Left renal pelvis (tissue), 4 donors: ENCODE measurements at places on chromosomes 5 and 9. TPM values are rescaled to one million over a fixed set of nuclear protein-coding genes. Genes with fewer than 3 reads are reported as not detected.

SOX30 gene
- 0.52 TPM for polyA plus RNA-seq

MUSK gene
- not detected for polyA plus RNA-seq

NOP16 gene
- polyA plus RNA-seq = 17.1 TPM

NUTM2G gene
- polyA plus RNA-seq = 0.72 TPM

ELP1 gene
- 41.1 TPM for polyA plus RNA-seq

PRR7 gene
- polyA plus RNA-seq = 0.76 TPM

ANKRD18B gene
- polyA plus RNA-seq = 2.4 TPM

AHRR gene
- polyA plus RNA-seq = 2.5 TPM

GABRA1 gene
- not detected for polyA plus RNA-seq

GRCh38 chr5:151055336-151055735 lies 25.5 kb downstream of the TNIP1 start:
- DNase-seq = no peak

GRCh38 chr9:16358751-16359150 lies 511.7 kb downstream of the BNC2 start:
- no peak for DNase-seq

DNA sequence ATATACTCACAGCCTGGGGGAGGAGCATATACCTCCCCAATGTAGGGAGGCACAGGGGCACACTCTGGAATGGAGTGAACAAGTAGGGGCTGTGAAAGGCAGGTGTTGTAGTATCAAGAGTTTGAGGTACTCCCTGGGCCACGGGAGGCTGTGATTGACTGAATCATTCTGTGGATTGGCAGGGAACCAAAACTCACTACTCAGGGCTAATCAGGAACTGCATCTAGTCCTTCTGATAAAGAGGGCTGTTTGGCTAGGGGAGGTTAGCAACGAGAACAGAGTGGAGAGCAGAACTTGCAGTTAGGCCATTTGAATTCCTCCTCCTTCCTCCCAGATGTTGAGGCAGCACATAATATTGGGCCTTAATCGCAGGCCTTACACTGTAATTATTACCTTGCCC lies 369.2 kb upstream of the MPDZ start:
- no peak for DNase-seq

- no peak for DNase-seq
Observed at GRCh38 chr9:94908583-94909249, 182.2 kb downstream of the AOPEP start.

DNA sequence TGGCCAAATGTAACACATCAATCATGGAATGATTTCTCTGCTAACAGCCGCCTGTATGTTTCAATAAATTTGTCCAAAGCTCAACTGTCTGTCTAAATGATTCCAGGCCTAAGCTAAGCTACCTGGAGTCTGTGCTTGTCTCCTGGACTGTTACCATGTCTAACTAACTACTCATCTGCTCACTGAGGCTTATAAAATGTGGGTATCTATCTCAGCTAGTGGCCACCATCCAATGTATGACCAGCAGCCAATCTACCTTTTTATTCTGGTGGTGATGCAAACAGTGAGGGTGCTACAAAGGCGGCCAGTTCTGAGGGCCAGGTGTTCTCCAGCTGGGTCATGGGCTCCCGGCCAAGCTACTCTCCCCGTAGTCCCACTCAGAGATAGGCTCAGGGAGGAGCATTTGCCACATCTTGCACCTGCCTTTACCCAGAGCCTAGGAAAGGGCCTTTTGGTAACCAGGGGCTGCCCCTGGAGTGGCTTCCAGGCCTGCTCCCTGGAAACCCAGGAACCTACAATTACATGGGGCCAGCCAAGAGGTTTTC lies 59.1 kb downstream of the PFDN1 start:
- no peak for DNase-seq

DNA sequence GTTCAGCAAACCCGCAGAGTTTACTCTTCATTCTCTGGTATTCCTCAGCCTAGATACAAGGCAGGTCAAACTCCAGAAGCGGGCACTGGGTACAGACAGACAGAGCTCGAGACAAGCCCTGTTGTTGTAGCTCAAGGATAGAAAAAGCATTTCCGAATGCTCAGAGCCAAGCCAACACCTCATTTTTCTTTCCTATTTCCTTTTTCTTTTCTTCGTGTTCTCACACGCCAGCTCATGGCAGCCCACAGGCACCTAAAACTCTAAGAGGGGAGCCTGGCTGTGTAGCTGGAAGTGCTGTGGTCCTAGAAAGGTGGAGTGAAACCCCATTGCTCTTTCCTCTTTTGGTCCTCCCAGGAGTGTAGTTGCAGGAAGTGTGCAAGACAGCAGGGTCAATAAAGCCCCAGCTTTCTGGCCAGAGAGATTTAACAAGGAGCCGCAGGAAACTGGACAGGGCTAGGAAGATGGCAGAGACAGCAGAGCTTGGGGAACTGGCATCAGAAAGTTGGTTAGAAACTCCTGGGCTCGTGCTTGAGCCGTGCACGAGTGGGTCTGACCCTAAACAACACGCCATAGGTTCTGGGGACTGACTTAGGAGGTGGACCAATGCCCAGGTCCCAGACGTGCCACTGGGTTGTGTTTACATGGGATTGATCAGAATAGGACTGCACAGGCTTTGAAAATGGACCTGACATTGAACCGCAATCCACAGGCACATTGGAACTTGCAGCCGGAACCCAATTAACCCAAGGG lies 41.6 kb downstream of the ADAMTS2 start:
- DNase-seq = no peak

GRCh38 chr5:83554133-83554532 lies 82.6 kb downstream of the VCAN start:
- no peak for DNase-seq

DNA sequence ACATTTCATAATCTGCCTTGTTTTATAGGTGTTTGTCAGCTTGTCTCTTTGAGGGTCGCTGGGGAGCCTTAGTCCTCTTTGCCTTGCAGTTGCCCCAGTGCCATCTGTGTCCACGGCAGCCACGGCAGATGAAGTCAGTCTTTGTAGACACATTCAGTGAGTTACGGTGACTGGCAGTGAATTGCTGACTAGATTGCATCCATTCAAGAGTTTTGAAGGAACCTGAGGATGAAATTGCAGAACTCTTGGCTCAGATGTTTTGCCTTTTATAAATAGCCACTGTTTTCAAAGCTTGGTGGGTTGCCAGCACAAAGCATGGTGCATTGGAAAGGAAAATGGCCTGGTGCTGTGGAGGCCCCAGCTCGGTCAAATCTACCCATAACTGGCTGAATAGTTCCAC lies 125.6 kb downstream of the TRIO start:
- no peak for DNase-seq

- DNase-seq = no peak
Observed at GRCh38 chr9:16516891-16517290, 353.6 kb downstream of the BNC2 start.

GRCh38 chr5:112087222-112087621 lies 330.2 kb upstream of the NREP start:
- no peak for DNase-seq

DNA sequence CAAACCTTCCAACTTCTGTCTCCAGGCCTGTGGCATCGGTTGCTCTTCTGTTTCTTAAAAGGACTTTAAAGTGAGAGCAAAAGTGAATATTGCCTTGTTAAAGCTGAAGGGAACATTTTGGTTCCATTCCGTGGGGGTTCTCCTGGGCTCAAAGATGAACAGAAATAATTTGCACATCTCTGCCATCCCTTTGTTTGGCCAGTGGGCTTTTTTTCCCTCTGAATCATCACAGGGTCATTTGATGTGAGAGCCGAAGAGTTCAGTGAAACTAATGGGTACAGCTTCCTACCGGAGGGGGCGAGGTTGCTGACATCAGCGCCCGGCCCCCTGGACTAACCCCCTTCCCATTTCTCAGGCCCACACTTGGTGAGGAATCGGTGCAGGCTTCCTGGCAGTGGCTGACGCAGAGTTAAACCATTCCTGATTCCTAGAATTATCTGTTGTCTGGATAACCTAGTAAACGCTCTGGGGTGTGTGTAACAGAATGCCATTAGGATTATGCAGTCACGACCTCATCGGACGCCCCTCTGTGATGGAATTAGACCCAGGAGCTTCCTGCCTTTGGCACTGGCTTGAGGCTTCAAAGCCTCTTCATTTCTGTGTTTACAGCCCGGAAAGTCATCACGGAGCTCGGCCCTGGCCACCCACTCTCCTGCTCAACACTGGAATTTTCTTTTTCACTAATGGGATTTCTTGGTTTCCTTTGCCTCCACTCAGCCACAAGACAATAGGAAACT lies 61.6 kb upstream of the RPL26L1 start:
- no peak for DNase-seq

- no peak for DNase-seq
Observed at GRCh38 chr5:131245312-131245711, 18.5 kb upstream of the CDC42SE2 start.

GRCh38 chr5:53322257-53322656 lies 158.2 kb upstream of the FST start:
- DNase-seq = no peak

DNA sequence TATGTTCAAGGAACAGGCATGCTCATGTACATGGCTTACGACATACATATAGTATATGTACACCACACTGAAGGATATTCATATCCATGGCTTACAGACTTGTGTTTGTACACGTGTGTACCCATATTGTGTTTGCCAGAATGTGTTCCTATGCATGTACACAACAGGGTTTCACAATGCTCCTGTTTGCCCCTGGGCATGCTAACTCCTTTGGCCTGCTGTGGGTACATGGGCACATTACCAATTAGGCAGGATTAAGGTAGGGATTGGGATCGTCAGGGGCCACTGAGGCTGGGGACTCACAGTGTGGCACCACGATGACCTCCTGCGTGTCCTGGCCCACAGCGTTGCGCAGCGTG lies 26.2 kb downstream of the PDGFRB start:
- DNase-seq = no peak

GRCh38 chr5:150302301-150303069 lies at the start of gene ARSI:
Gene ARSI, minus strand, starts transcription at chr5:150302905. Its CDS starts 532 bp downstream, at chr5:150302373.
- DNase-seq = no peak

DNA sequence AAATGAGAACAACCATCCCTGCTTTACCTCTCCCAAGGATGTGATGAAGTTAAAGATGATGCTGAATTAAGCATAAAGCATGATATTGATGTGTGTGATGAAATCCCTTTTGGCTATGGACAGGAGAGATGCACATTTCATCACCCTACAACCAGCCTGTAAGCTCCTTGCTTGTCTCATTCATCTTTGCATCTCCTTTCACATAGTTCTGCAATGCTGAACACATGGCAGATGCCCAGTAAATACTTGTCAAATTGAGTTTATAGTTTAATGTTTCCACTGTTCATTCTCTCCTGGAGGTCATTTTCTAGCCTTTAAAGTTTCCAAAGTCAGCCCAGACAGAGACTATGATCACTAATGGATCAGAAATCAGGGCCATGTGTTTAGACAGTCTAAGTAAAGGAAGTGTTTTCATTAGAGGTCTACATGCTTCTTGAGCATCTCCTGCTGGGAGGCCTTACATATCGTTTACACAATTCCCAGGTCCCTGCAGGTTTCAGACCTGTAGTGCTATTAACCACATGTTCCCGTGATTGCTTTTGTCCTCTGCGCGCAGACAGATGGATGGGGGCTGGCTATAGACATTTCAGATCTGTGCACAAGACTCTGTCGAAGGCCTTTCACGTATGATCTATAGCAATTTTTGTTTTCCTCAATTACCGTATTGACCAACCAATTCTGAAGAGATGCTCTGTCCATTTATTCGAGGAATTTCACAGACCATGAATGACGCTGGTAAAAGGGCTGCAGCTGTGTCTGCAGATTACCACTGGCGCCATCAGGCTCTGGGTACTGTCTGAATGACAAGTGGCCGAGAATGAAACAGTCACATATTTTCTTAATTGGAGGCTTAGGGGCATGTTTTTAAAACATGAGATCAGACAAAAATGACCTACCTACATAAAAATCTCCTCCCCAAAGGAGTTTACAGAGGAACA lies 49.0 kb upstream of the CKMT2 start:
- DNase-seq = no peak

DNA sequence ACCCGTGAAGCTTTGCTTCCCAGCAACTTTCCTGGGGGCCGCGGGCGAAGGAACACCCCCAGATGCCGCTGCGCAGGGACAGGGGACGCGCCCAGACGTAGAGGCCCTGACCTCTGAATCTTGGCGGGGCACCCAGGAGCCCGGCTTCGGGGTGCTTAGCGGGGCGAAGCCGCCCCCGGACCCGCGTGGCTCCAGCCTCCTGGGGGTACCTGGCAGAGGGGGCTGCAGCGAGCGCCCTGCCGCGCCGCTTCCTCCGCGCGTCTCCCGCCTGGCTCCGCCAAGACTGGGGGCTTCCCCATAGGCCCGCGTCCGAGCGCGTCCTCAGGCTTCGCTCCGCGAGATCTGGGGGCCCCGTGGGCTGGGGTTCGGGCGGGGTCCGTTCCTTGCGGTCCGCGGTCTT lies 23.0 kb upstream of the ZNF782 start:
- no peak for DNase-seq

GRCh38 chr9:89701221-89701798 lies 96.5 kb downstream of the GADD45G start:
- DNase-seq = no peak

DNA sequence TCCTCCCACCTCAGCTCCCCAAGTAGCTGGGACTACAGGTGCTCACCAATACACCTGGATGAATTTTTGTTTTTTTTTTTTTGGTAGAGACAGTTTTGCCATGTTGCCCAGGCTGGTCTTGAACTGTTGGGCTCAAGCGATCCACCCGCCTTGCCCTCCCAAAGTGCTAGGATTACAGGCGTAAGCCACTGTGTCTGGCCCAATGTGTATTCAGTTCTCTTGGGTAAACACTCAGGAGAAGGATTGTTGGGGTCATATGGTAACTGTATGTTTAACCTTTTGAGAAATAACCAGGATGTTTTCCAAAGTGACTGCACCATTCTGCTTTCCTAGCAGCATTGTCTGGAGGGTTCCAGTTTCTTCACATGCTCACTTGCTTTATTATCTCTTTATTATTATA lies 67.4 kb downstream of the TNPO1 start:
- no peak for DNase-seq
